ENCODE measurements at places on chromosomes 7 and 10.

- peak; percentile 62 for DNase-seq
Observed at GRCh38 chr10:63744060-63744941, 223.1 kb downstream of the REEP3 start.

DNA sequence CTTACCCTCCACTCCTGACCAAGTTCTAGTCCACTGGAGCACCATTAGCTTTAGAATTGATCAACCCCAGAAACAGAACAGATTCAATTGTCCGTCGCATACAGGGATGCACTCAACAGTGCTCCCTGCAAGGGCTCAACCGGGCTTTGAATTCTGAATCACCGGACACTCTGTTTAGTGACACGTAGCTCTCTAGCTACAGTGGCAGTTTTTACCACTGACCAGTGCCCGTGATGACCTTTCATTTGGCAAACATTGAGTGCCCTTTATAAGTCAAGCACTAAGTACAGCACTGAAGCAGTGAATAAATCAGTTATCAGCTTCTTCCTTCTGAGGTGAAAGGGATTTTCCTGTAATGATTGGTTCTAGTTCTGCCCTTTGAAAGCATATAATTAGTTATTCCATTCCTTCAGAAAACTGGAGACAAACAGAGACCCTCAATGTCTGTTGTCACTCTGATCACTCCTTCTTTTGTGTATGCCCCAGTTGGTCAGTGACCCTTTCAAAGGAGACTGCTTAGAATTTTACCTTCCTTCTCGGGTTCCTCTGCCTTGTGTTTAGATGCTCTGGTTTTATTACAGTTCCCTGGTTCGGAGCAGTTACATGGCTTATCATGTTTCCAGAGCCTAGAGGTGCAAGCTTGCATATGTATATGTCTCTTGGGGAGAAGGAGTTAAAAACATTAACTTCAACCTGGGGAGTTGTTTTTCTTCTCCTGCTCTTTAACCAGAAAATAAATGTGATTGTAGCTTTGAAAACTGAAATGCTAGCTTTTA lies 68.9 kb downstream of the ZNF365 start:
- no peak for DNase-seq

DNA sequence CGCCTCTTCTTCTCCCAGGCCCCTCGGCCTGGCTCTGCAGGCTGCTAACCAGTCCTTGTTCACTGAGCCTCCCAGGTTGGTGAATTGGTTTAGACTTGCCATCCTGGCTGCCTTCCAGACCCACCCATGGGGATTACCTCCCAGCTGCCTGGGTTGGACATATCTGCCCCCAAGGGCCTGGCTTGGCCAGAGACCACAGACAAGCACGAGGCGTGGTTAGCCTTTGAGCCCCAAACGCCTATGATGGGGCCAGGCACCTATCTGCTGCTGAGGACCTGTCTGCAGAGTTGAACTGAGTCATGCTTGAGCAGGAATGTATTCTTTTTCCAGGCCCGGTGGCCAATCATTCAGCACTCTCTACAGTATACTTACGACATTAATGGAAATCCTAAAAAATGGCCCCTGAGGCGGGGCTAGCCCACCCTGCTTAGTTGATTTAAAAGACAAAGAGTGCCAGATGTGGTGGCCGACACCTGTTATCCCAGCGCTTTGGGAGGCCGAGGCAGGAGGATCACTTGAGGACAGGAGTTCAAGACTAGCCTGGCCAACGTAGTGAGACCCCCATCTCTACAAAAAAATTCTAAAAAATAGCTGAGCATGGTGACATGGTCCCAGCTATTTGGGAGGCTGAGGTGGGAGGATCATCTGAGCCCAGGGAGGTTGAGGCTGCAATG lies 361.5 kb downstream of the FRMD4A start:
- DNase-seq: no peak

DNA sequence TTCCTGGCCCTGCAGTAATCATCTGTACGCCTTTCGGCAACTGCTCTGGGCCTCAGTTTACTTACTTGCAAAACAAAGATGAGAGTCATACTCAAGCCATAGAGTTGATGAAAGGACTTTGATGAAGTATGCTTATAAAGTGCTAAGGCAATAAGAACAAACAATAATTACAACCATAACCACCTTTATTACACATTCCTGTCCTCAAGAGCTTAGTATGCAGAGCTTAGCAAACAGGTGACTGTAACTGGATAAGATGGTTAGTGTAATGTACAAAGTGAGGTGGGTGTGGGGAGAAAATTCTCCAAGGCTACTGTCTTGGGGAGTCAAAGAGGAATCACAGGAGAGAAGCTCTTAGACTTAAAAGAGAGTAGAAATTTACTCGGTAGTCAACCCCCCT lies 117.0 kb upstream of the AFAP1L2 start:
- DNase-seq: no peak

DNA sequence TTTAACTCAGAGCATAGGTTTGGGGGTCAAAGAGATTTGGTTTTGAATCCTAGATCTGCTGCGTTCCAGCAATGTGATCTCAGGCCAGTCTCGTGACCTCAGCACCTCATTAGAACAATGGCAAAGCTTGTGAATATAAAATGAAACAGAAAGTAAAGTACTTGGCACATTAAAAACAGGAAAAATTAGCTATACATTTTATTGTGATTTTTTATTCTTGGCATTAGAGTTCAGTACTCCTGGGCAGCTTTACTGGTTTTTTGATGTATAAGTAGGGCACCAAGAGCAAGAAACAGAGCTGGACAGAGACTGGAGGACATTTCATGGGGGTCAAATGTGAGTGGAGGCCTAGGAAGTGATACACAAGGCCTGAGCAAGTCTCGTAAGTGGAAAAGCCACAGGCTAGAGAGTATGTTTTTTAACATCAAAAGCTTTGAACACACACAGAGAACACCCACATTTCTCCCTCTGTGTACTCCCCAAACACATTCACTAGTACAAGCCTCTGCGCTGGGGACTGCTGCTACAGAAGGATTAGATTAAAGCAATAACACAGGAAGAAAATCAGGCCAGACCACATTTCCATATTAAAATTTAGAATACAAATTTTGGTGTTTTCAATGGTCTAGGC lies 157.2 kb upstream of the SLC25A13 start:
- no peak for DNase-seq

DNA sequence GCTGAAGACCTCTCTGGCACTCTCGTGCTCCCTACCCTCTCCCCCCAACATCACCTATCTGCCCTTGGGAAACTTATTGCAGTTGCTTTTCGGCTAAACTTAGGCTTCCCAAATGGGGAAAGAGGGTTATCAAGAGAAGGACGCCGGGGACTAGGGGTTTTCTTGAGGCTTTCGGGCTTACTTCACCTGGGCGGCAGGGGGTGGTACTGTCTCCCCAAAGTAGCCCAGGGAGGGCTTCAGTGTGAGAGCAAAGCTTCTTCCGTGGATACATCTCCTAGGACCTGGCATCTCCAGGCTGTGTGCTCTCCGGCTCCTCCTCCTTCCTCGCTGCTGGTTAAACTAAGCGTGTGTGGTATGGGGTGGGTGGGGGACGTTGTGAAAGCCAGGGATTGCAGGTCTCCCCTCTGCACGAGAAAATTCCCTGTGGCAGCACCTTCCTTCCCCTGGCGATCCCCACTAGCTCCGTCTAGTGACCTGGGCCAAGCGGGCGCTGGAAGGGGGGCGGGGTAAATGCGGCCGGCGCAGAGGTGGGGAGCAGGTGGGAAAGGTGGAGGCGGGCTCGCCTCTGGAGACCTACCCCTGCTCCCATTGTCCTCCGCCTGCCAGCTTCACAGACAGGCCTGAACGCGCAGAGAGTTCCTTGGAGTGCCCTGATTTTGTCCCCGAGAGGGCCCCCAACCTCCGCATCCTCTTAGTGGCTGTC lies 1.1 kb downstream of the PLXDC2 start:
- DNase-seq: no peak

DNA sequence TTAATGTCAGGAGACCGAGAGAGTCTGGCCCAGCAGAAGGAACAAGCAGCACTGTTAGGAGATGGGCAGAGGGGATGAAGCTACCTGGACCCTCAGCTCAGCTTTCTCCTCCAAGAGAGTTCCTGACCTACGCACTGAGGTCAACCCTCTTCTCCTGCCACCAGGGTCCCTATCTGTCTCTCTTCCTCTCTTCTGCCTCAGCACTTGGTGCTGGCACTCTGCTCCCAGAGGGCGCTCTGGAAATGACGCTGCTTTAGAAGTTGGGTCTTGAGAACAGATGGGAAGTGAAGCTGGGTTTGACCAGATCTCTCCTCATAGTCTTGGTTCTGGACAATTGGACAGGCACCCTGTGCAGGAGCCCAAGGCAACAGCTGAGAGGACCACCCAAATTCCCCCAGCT lies 216.0 kb upstream of the AGK start:
- DNase-seq: no peak

- no peak for DNase-seq
Observed at GRCh38 chr10:122249991-122250750, 20.9 kb upstream of the BTBD16 start.
